ENCODE measurements at places on chromosomes 1 and 21. TPM values are rescaled to one million over a fixed set of nuclear protein-coding genes. Genes with fewer than 3 reads are reported as not detected.
A peak's percentile ranks its signal among the peaks of the same experiment; 100 is the strongest.

DNA sequence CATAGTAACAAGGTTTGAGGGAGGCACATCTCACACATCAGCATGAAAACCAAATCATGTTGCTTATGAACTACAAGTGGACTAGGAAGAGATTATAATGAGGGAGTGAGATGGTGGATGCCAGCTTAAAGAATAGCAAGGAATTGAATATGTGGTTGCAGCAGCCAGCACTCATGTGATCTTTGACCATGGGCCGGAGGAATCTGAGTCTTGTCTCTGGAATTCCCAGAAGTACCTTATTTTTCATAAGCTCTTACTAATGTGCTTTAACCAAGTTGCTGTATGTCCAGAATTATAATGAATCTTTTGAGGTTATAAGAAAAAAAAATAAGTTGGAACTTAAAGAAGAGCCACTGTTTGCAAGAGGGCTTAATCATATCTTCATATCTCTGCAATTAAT lies 97.0 kb downstream of the DISP1 start:
- no peak for DNase-seq

GRCh38 chr1:115545791-115546733 lies 95.7 kb upstream of the VANGL1 start:
- DNase-seq, result no peak

- no peak for DNase-seq
Observed at GRCh38 chr1:82179131-82179530, 378.4 kb downstream of the ADGRL2 start.

GRCh38 chr1:78255383-78255782 lies 209.6 kb downstream of the GIPC2 start:
- no peak for DNase-seq

- no peak for DNase-seq
Observed at GRCh38 chr1:210706246-210706645, 377.5 kb downstream of the HHAT start.

DNA sequence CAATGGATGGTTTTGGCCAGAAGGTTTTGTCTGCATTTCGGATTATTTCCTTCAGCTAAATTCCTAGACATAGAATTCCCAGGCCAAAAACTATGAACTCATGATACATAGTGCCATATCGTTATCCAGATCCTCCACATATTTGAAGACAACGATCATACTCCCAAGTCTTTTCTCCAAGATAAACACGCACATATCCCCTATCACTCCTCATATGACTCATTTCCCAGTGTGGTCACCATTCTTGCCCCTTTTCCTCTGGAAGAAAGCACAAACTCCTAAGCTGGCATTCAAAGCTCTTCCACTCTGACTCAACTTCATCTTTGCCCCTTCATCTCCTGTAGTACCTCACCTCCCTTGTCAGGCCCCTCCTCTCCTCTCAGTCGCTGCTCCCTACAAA lies 277.6 kb downstream of the PLPP3 start:
- no peak for DNase-seq

DNA sequence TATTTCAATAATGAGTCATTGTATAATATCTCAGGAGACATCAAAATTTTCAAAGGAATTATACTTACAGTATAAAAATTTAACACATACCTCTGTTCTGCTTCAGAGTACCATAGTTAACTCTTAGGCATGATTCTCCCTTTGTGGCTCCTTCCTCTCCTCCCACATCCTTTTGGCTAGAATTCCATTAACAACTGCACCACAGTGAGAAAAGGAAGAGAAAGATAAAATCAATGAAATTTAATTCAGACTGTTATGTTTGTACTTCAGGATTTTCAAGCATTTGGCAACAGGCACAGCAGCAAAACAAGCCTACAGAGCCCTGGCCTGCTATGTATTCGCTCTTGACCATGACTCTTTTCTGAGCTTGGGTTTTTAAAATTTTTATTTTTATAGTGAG lies 57.2 kb upstream of the SGIP1 start:
- no peak for DNase-seq

DNA sequence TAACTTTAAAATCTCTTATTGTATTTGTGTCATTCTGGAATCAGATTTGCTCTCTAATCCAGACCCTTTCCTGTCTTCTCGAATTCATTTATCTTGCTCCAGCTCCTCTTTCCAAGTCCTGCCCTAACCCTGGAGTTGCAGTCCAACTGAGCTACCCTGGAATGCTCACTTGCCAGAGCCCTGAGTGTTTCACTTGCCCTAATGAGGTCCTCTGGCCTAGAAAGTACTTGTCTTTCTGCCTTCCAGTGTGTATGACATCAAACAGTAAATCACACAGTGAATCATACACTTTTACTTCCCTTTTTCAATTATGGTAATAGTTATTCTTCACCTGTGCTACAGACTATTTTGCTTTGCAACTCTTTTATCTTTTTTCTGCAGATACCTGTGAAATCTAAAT lies 96.9 kb downstream of the NEK7 start:
- no peak for DNase-seq

DNA sequence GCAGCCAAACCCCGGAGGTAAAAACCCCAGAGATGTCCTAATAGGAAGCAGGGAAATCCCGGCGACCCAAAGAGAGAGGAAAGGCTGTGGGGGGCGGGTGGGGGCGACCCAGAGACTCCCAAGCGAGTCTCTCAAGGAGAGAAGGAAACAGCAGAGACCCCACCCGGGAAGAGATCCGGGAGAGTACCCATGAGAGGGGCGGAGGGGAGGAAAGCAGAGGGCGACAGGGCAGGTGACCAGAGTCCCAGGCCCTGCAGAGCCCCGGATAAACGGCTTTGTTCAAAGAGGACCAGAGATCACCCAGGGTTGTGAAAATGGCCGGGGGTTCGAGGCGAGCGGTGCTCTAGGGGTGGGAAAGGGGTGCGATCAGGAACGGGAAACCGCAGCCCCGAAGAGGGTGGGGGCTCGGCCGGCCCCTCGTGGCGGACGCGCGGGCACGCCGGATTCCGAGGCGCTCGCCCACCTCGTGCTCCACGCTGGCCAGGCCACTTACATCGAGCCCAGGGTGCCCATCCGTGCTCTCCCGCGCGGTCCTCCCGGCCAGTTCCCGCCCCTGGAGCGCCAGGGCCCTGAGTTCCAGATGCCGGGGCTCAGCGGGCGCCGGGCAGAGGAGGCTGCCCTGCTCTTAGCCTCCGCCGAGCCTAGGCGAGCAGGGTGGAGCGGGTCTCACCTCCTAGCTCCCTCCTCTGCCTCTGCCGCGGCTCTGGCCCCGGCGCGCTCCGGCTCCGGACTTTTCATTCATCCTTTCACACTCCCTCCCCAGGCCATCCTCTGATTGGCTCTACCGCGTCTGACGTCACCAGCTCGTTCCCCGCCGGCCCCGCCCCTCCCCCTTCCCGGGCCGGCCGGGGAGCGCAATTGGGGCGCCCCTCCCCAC lies 52.3 kb downstream of the RHBG start:
- peak; percentile 63 for DNase-seq

DNA sequence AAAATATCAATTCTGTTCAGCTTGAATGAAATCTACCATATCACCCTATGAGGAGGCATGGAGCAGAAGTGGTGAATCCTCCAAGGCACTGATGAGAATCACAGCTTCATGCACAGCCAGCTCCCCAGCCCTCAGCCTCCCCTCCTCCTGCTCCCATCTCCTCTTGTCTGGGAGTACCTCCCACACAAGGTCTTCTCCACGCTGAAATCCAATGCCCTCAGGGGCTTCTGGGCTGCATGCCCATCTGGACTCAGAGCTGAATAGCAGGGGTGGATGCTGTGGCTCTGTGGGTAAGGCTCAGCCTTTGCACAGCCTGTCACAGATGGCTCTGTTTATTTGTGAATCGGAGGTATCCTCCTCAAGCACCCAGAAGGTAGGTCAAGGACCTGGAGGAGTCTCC lies 48.6 kb downstream of the KCNC4 start:
- DNase-seq, result no peak

GRCh38 chr1:44985747-44986359 lies 542 bp downstream of the EIF2B3 start:
- no peak for DNase-seq

DNA sequence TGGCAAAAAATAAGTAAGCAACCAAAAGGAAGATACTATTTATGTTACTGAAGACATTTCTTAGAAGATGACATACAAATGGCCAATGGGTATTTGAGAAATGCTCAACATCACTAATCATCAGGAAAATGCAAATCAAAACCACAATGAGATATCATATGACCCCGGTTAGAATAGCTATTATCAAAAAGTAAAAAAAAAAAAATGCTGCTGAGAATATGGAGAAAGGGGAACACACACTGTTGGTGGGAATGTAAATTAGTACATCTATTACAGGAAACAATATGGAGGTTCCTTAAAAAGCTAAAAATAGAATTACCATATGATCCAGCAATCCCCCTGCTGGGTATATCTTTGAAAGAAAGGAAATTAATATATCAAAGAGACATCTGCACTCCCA lies 34.3 kb upstream of the CREG1 start:
- no peak for DNase-seq

DNA sequence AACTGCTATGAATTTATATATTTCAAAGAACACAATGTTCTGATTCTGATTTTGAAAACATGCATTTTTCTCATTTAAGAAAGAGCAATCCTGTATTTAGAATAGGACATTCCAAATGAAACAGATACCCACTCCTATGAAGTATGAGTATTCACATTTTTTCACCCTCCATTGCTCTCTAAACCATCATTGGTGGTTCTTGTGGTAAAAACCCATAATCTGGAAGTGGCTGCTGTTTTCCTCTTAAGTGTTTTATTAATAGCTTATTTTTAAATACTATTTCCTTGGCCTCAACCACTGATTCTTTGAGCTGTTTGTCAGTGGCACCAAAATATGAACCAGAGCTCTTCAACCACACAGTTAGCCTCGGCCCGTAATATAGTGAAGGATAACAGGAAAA lies 60.0 kb upstream of the ADAM30 start:
- no peak for DNase-seq

Gene KCNT2
- total RNA-seq, result not detected

Gene PDE9A
- total RNA-seq, result 18.3 TPM

Gene AGL
- total RNA-seq, result 14.7 TPM

Gene CD1B
- total RNA-seq, result not detected

Gene TRIM46
- total RNA-seq, result 9.8 TPM
